Right atrium auricular region (tissue), 2 donors: ENCODE measurements at places on chromosomes 4 and X. TPM values are rescaled to one million over a fixed set of nuclear protein-coding genes. Genes with fewer than 3 reads are reported as not detected.

AKAP4 gene
- total RNA-seq, result not detected

PRR32 gene
- 3.6 TPM for total RNA-seq

BRS3 gene
- total RNA-seq, result not detected

DNA sequence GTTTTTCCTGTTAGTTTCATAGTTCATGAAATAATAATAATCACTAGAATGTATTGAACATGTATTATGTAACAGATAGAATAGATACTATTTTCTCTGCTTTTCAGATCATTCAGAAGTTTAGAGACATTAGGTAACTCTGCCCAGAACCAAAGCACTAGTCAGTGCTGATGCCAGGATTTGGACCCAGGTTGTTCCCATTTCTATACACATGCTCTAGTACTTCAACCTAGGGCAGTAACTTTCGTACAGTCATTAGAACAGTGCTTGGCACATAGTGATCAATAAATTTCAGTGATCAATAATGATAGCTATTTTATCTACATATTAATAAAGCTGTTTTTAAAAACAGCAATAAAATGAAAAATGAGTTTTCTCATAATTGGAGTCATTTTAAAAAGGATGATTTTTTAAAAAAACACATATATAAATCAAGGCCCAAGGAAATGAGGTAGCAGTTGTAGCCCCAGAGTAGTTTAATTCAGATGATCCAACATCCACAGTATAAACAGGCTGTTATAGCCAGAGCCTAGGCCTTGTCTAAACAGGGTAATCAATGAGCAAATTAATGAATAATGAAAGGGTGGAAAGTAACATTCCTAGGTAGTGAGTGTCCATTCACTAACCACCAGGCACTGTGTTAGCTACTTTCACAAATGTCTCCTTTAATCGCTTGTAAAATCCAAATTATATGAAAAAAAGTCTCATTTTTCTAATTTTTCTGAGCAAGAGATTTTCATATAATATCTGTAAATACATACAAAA, 25.6 kb downstream of the TXK start:
- no peak for DNase-seq

- DNase-seq, result no peak
Observed at GRCh38 chr4:152166567-152166966, 369.3 kb downstream of the FBXW7 start.

DNA sequence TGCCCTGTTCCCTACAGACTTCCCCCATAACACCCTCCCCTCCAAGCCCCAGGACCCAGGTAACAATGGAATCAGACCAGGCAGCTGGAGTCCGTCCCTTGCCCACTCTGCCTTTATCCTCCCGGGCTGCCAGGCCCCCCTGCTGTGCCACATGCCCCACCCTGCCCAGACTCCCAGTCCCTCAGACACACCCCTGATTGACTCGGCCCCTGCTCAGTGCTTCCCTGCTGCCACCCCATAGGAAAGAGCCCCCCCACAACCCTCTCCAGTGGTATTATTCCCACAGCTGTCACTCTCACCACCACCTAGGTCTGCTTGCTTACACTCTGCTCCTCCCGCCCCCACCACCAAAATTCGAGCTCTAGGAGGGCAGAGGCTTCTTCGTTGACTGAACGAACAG, 4.7 kb upstream of the NAA10 start:
- DNase-seq, result no peak
